ENCODE measurements at places on chromosomes 2 and 18. TPM values are rescaled to one million over a fixed set of nuclear protein-coding genes. Genes with fewer than 3 reads are reported as not detected.

PAX8 gene
- 4.8 TPM for total RNA-seq

- no peak for DNase-seq
These were observed 39.4 kb upstream of the RND3 start for GRCh38 chr2:150526827-150527226.

- no peak for DNase-seq
These were observed 40.8 kb downstream of the PID1 start for GRCh38 chr2:229230256-229230655.

GRCh38 chr2:17791817-17792130, 24.5 kb upstream of the MSGN1 start:
- no peak for DNase-seq

DNA sequence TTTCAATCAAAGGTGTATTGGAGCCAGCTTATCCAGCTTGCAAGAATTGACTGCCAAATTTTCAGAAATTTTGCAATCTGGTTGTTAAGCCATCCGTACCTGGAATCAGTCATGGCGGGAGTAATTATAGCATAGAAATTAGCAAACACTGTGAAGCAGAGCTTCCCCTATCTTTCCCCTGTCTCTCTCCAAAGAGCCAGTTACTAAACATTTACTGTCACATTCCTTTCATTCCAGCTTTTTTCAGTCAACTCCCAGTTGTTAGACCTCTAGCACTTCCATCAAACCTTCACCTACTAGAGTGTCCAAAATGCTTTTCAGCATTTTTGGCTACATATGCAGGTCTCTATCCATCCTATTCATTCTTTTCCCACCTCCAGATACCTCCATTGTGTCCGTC, 137.4 kb downstream of the MC4R start:
- no peak for DNase-seq
